ENCODE measurements at places on chromosomes 12 and 14. TPM values are rescaled to one million over a fixed set of nuclear protein-coding genes. Genes with fewer than 3 reads are reported as not detected.

DNA sequence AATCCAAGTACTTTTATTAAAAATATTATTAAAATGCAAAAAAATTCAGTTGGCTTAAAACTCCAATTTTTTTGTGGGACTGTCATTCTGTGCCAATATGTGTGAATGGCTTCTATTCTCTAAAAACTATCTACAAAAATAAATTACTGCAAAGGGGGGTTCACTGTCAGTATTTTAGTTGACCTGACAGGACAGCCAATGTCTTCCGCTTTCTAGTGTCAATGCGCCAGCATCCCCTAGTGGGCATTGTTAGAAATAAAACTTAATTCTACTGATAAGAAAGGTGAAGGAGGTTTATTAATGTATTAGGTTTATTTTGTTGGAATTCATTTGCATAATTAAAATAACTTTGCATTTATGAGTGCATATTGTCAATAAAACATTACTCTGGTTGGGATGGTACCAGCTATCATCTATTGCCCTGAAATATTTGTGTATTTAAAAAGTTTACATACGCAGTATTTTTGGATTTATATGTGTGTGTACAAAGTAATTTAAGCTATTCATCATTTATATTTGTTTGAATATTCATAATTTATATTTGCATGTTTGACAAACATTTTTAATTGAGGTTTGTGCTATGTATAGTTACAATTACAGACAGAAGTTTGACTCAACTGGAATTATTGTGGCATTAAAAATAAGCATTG lies 527.2 kb downstream of the FLRT2 start:
- peak; percentile 66 for DNase-seq

The CIROP gene
- total RNA-seq: not detected

DNA sequence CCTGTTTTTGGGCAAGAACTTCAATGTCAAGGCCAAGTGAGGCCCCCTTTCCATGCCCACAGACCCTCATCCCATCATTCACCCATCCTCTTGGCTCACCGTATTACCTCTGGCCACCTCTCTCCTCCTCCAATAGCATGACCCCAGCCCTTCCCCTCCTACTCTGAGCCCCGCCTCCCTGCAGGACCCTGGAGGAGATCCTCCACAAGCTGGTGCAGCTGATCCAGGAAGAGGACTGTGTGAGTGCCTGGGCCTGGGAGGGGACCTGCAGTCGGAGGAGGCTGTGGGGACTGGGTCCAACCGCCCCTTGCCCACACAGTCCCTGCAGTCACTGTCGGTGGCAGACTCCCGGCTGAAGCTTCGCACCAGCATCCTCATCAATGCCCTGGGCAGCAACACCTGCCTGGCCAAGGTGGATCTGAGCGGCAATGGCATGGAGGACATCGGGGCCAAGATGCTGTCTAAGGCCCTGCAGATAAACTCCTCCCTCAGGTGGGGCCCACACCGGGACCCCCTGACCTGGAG lies 7.2 kb downstream of the CARMIL3 start:
- DNase-seq: peak; percentile 26

GRCh38 chr14:65414961-65415589 lies 2.5 kb downstream of the FUT8 start:
- DNase-seq: peak; percentile 29

The PRH2 gene
- not detected for total RNA-seq

The NEUROD4 gene
- total RNA-seq: not detected

The SMCO3 gene
- total RNA-seq: not detected

GRCh38 chr12:56258068-56258819 lies at the start of gene ANKRD52:
Gene ANKRD52, minus strand, starts transcription at chr12:56258384. Its CDS starts 115 bp downstream, at chr12:56258269.
- peak; percentile 87 for DNase-seq

The BCDIN3D gene
- 1.8 TPM for total RNA-seq

The LRFN5 gene
- 6.3 TPM for total RNA-seq

- DNase-seq: no peak
Measured at GRCh38 chr12:48873096-48873495, 7.4 kb upstream of the RND1 start.

DNA sequence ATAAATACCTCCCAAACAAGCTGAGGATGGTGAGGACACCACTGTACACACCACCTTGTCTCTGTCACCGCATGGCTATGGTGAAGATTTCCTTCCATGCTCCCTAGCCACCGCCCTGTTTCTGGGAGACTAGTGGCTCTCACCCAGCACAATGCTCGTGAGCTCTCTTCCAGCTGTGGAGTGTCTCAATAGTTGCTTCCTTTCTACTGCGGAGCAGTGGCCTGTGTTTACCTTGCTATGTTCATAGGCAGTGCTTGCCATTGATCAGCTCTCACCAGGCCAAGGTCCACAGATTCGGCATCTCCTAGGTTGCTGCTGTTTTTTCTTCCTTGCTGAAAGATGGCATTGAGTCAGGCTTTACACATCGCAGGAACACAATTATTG lies 313.6 kb upstream of the RTL1 start:
- no peak for DNase-seq

- no peak for DNase-seq
Measured at GRCh38 chr14:100944052-100944451, 40.5 kb upstream of the RTL1 start.

DNA sequence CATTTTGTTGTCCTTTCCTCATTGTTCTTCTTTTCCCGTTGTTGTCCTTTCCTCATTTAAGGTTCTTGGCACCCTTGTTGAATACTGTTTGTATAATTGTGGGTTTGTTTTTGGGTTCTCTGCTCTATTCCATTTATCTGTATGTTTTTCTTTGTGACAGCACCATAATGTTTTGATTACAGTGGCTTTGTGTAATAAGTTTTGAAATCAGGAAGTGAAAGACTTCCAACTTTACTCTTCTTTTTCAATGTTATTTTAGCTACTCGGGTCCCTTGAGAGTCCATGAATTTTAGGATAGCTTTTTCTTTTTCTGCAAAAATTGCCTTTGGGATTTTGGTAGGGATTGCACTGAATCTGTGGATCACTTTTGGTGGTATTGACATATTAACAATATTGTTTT lies 28.1 kb downstream of the ETNK1 start:
- DNase-seq: no peak

- DNase-seq: no peak
Measured at GRCh38 chr14:33742166-33742565, 208.7 kb downstream of the EGLN3 start.

DNA sequence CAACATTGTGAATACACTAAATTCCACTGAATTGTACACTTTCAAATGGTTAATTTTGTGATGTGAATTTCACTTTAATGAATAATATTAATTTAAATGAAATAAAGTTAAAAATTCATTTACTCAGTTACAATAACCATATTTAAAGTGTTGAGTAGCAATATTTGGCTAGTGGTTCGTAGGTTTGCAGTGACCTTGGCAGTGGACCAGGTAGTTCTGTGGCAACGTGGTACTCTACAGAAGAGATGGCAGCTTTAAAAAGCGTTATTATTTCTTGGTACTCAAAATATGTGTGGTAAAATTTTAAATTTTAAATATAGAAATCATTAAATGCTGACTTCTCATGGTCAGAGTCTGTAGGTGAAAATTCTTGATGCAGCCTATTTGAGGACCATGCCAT lies 51.6 kb downstream of the AEBP2 start:
- DNase-seq: no peak

The LRRC43 gene
- not detected for total RNA-seq

GRCh38 chr12:103505371-103506236 lies 9.8 kb upstream of the C12orf42 start:
- no peak for DNase-seq

The SPATA7 gene
- total RNA-seq: 16.5 TPM

The P2RX7 gene
- 0.74 TPM for total RNA-seq

The BICDL1 gene
- 30.3 TPM for total RNA-seq

DNA sequence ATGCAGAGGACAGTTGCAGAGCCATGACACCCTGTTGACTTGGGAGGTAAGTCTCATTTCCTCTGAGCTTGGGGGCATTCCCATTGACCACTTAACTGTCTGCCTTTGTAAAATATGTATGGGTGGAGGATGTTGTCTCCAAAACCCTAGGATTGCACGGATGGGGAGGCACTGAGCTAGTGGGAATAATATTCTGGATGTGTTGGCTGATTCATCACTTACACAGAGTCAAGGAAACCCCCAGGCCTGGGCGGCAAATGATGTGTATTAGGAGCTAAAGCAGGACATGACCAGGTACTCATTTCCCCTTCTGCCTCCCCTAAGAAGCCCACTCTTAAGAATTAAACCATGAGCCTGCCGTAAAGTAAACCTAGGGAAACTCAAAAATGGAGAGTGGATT lies 319.4 kb downstream of the VRK1 start:
- no peak for DNase-seq

DNA sequence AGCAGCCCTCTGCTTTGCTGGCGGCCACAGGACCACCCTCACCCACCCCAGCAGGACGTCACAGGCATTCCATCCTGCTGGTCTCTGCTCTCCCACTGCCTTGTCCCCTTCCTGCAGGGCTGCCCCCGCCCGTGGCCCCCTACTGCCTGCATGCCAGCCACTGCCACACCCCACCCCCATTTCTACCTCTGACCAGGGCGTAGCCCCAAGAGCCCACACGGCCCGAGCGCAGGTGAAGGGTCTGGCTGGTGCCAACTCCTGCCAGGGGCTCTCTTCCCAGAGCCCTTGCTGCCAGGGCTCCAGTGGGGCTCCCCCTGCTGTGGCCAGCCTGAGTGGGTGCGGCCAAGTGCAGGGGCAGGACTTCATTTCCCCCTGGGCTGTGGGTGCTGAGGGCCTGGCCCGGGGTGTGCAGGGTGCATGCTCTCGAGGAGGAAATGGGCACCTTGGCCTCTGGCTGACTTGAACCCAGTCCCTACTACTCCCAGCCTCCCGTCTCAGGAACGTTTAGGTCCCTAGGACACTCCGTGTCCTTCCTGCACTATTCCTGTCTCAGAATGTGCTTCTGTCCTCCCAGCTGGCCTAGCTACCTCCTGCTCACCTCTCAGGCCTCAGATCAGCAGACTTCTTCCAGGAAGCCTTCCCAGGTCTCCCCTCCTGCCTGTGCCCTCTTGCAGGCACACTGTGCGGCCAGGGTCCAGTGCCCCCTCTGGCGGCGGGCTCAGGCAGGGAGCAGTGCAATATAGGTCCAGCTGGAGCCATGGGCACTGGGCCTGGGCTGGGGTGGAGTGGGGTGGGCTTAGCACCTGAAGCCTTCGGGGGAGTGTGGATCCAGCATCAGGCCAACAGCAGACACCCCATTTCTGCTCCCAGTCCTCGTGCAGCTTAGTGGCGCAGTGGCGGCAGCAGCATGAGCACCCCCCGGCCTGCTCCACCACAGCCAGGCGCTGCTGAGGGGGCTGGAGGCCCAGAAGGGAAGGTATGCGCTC lies 1.4 kb downstream of the LBHD2 start:
- DNase-seq: peak; percentile 63

- peak; percentile 50 for DNase-seq
Measured at GRCh38 chr12:120290609-120291305, 946 bp downstream of the RNU4-2 start.

The POTEG gene
- total RNA-seq: not detected

DNA sequence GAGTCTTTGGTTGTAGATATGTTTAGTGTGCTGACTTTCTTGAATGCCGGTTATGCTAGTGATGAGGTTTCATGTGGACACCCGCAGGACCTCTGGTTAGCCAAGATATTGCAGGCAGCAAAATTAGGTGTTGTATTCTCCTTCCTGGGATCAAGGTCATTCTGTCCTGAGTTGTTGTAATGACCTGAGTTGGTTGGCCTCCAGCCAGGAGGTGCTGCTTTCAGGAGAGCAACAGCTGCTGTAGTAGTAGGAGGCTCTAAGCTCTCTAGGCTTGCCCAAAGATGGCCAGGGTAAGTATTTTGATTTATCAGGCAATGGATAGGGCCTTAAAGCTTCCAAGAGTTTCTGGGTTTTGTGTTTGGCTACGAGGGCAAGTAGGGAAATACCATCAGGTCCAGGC lies 56.0 kb upstream of the BDKRB2 start:
- no peak for DNase-seq

The SLC39A2 gene
- not detected for total RNA-seq

GRCh38 chr12:67921286-67921685 lies 68.0 kb upstream of the IFNG-AS1 start:
- DNase-seq: no peak

The GPR162 gene
- 5.0 TPM for total RNA-seq

- no peak for DNase-seq
Measured at GRCh38 chr12:119980242-119980641, 8.8 kb upstream of the BICDL1 start.

The ATXN7L3B gene
- 40.8 TPM for total RNA-seq

DNA sequence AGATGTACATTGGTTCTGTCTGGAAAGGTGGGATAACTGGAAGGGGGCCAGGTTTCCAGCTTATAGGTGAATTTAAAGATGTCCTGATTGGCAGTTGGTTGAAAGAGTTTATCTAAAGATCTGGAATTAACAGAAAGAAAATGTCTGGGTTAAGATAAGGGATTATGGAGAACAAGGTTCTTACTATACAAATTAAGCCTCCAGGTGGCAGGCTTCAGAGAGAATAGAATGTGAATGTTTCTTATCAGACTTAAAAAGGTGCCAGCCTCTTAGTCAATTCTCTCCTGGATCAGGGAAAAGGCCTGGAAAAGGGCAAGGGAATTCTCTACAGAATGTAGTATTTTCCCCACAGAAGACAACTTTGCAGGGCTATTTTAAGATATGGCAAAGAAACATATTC lies 53.1 kb downstream of the CNTN1 start:
- DNase-seq: peak; percentile 67

- no peak for DNase-seq
Measured at GRCh38 chr12:96425321-96425720, 25.1 kb upstream of the CDK17 start.

DNA sequence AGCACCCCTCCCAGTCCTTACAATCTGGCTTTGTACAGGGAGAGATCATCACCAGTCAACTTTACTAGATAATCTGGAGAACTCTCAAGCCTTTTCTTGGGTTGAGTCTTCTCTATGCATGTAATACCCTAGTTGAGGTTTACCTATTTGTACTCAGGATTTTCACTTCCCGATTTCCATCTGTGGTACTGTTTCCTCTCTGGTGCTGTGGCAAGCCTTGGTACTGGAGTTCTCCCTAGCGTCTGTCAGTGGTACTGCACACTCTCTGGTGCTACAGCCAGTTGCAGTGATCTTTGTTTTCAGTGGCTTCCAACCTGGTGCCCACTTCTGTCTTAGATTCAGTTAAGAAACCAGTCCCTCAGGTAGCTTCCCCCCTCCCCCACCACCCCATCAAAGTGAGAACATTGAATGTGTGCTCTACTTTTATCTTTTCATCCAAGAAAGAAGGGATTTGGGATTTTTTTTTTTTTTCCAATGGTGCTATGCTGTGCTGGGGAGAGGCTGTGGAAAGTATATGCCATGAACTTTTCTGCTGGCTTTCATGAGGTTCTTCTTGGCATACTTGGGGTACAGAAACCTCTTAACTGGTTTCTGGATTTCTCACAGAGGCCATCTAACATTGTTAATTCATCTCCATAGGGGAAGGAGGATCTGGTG lies 69.4 kb upstream of the EVL start:
- DNase-seq: peak; percentile 93

GRCh38 chr12:104003596-104003995 lies 37.9 kb downstream of the TDG start:
- no peak for DNase-seq

The SLC17A8 gene
- total RNA-seq: not detected

The JPH4 gene
- total RNA-seq: 28.5 TPM

GRCh38 chr12:125314051-125314755 lies 249.0 kb downstream of the AACS start:
- peak; percentile 56 for DNase-seq

Measured in GM23338 (cell line).